ENCODE measurements at places on chromosomes 7 and 10.

DNA sequence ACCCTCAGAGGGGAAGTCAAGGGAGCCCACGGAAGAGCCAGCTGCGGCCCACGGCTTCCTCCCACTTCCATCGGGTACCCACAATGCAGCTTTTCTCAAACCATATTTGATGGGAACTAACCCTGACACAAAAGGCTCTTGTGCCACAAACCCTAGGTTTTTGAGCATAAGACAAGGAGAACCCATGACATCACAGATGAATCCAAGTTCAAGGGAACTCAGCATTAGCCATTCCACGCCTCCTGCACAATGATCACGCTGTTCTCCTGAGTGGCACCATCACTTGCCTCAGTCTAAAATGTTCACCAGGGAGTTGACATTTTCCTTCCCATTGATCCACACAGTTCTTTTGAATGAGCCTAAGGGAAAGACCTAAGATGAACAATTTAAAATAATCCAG, 70.4 kb downstream of the ITIH5 start:
- no peak for DNase-seq

GRCh38 chr7:21867816-21868575, 77.7 kb downstream of the CDCA7L start:
- DNase-seq: peak; percentile 25

- DNase-seq: no peak
Observed at GRCh38 chr7:70037171-70037933, 439.1 kb downstream of the AUTS2 start.

- DNase-seq: no peak
Observed at GRCh38 chr10:16941870-16942269, 124.6 kb upstream of the RSU1 start.

DNA sequence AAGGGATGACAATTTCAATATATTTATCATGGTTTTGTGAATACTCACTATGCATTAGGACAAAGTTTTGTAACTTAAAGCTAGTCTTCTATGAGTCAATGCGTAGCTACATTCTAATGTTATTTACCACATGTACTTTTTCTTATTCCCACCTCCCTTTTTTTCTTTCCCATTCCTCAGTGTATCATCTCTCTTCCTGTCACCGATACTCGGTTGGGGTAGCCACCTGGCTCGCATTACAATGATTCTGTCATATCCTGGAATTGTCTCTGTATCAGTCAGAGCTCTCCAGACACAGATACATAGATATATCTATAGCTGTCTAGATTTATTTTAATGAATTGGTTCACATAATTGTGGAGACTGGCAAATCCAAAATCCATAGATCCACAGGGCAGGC, 9.8 kb upstream of the RALA start:
- no peak for DNase-seq

GRCh38 chr10:60877777-60878120, 66.2 kb downstream of the RHOBTB1 start:
- DNase-seq: no peak

- no peak for DNase-seq
Observed at GRCh38 chr7:129832701-129833227, 120.0 kb downstream of the UBE2H start.

- DNase-seq: no peak
Observed at GRCh38 chr7:107934991-107935770, 44.2 kb downstream of the DLD start.

- DNase-seq: peak; percentile 92
Observed at GRCh38 chr10:70549962-70550458, 52.5 kb downstream of the PRF1 start.
